Osteoblast (primary cell): ENCODE measurements at places on chromosomes 4 and X.

DNA sequence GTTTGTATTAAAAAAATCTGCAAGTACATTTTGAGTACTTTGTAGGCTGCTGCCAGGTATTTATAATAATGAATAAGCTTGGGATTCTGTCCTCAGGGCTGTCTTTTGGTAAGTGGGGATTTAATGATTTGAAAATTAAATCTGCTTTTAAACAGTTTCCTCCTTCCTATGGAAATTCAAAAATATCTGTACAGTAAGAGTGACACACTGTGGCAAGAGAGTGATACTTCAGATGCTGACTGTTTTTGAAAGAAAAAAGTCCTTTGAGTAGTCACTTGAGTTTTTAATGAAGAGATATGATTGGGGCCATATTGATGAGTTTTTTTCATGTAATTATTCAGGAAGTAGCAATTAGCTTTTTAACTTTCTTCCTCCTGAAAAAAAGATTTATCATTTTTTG, 49.2 kb downstream of the SMARCAD1 start:
- no peak for DNase-seq

GRCh38 chr4:79991601-79992000, 81.4 kb downstream of the ANTXR2 start:
- no peak for DNase-seq

DNA sequence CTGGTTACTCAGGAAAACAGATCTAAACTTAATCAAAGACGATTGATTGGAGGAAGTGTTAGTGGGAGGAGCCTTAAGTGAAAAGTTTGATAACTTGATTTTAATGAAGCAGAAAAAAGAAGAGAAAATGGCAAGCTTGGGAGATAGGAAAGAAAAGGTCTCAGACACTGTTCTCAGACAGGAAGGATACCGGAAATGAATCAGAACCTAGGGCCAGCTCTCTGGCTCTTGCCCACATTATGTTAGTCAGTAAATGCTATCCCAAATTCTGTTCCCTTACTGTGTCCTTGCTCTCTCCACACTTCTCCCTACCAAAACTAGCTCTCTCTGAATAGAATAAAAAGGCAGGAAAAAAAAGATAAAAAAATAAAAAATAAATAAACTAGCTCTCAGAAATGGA, 48.6 kb upstream of the TMEM164 start:
- peak; percentile 58 for DNase-seq

DNA sequence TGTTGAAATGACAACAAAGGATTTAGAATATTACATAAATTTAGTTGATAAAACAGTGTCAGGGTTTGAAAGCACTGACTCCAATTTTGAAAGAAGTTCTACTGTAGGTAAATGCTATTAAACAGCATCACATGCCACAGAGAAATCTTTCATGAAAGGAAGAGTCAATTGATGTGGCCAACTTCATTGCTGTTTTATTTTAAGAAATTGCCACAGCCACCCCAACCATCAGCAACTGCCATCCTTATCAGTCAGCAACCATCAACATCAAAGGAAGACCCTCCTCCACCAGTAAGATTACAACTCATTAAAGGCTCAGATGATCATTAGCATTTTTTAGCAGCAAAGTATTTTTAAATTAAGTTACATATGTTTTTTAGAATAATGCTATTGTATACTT, 54.6 kb upstream of the RAB9B start:
- no peak for DNase-seq

DNA sequence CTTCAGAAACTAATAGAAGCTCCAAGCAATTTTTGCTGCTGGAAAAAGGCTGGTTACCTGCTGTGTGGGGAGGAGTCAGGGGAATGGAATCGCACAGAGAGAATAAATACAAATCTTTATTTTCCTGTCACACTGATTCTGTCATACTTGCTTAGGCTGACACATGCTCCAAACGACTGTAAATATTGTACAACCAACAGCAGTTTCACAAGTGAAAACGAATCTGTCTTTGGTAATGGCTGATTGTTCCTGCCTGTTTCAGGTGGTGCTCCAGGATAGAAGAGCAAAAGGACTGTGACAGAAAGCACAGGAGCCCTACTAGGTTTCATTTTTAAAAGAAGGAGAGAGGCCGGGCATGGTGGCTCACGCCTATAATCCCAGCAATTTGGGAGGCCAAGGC, 125.5 kb upstream of the DCLK2 start:
- no peak for DNase-seq

DNA sequence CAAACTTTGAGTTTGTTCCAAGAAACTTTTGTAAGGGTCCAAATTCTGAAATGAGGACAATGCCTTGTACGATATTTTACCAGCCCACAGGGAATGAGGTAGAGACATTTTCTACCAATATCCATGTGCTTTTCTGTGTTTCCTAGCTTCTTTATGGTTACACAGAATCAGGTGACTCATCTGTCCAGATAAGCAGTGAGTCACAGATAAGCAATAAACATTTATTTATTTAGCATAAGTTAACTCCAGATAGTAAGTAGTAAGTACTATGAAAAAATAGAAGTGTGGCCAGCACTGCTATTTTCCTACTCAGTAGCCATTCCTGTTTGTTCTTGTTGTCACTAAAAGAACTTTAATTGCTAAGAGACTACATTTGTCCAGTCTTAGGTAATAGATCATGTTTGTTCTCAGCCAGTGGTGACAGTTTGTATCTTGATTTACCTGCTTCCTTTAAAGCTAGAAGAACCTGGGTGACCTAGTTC, 7.4 kb downstream of the AFF1 start:
- peak; percentile 58 for DNase-seq

- DNase-seq: peak; percentile 75
These were observed 2.4 kb upstream of the CRMP1 start for GRCh38 chr4:5895287-5895686.

DNA sequence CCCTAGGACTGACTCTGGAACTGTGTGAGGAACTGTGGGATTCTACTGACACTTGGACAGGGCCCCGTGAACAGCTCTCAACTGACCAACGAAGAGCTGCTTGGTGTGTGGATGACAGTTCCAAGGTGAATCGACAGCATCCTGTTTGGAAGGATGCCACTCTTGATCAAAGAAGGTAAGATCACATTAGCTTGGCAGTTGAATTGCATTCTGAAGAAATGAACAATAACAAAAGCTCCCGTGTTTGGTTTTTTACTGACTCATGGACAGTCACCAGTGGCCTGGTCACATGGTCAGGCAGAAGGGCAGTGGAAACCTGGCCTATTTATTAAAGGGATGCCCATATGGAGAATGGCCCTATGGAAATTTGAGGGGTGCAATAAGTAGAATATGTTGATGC, 33.1 kb upstream of the GPR34 start:
- DNase-seq: peak; percentile 19

GRCh38 chrX:37824491-37825214, 22.7 kb downstream of the DYNLT3 start:
- no peak for DNase-seq

GRCh38 chr4:147944249-147944648, 212.4 kb downstream of the ARHGAP10 start:
- no peak for DNase-seq

GRCh38 chr4:118683513-118683912, 1.7 kb upstream of the METTL14 start:
- DNase-seq: no peak

DNA sequence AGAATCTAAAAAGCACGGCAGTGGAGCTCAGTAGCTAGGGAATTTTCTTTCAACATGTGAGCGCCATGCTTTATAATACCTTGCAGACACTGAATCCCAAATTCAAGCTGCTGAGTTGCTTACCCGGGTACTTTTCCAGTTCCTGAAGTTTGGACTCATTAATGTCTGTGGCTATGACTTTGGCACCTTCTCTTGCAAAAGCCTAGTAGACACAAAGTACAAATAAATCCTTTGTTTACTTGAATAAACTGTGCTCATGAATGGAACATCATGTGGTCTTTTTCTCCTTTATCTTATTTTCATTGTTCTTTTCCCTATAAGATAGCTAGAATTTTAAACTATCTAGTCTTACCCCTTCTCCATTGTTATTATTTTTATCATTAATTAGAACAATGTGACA, 4.6 kb downstream of the BDH2 start:
- no peak for DNase-seq

DNA sequence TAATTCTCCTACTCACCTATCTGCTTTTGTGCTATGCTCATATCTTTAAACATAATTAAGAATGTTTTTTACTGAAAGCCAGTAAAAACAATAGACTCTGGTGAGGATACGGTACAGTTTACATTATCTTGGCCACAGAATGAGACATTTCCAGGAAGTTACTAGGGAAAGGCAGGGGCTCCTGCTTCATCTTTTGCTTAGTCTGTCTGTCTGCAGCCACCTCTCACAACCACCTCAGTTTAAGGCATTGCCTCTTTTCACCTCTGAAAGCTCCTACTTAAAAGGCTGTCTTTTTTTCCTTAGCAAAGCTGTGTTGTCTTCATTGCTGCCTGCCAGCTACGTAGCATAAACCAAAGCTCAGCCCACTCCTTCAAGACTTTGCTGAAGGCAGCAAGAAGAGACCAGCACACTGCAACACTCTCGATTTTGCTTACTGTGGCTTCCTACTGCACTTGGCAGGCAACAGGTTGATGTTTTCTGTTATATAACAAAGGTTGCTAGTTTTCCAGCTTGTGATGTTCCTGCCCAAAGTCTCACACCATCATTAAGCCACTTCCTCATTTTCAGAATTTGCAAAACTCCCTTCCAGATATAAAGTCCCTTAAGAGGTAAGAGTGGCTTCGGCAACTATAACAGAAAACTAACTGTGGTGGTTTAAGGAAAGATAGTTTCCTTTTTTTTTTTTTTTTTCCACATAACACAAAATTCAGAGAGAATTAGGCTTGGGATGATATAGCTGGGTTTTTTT, 432.9 kb downstream of the GRXCR1 start:
- DNase-seq: no peak

DNA sequence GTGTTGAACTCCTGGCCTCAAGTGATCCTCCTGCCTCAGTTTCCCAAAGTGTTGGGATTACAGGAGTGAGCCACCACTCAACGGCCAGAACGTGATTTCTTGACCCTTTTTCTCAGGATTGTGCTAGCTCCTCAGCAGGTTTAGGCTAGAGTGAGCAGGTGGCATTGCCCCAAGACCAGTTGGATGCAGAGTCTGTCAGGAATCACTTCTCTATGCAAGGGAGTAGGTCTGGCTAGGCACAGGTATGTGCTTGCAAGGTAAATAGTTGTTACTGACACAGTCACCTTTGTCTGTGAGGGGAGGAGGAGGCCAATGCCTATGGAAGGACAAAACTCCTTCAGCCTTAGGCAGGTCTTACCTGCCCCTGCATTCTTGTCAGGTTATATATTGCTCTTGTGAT, 24.2 kb downstream of the SLC25A5 start:
- no peak for DNase-seq

GRCh38 chr4:24674279-24674678, 89.9 kb upstream of the DHX15 start:
- no peak for DNase-seq

DNA sequence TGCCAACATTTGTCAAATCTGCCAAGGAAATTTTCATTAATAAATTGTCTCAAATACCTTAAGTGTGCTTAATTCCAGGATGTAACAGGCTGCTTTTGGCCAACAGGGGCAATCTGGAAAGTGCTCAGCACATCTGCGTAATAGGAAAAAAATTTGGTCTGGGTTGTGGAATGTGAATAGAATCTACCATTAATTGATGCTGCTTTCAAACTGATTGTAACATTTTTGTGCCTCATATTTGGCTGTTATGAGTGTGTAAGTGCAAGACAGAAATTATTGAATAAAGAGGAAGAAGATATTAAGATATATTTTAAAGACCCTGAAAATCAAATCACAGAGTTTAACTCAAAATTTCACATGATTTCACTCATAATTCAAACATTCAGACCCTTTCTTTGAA, 41.1 kb downstream of the REELD1 start:
- no peak for DNase-seq

DNA sequence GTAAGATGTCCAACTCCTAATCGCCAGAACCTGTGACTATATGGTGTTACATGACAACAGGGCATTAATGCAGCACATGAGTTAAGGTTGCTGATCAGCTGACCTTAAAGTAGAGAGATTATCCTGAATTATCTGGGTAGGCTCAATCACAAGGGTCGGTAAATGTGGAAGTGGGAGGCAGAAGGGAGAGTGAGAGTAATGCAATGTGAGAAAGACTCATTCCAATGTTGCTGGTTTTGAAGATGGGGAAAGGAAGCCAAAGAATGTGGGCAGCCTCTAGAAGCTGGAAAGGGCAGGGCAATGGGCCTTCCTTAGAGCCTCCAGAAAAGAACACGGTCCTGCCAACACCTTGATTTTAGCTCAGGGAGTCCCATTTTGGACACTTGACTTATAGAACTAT, 67.4 kb downstream of the STX18 start:
- DNase-seq: no peak

DNA sequence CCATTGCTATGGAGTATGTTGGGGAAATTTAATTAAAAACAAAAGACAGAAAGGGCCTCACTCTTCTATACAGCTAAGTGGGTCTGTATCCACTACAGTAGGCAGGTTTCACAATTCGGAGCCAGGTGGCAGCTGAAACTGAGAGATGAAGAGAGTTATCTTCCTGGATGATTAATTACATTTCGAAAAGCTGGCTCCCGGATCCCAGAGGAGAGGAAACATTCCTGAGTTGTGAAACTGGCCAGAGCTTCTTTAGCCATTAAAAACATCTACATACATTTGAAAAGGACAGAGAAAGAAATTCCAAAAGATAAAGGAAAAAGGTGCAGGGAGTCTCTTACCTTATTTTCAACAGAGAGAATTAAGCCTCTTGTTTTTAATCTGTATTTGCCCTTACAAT, 15.5 kb upstream of the PDZD4 start:
- peak; percentile 9 for DNase-seq

DNA sequence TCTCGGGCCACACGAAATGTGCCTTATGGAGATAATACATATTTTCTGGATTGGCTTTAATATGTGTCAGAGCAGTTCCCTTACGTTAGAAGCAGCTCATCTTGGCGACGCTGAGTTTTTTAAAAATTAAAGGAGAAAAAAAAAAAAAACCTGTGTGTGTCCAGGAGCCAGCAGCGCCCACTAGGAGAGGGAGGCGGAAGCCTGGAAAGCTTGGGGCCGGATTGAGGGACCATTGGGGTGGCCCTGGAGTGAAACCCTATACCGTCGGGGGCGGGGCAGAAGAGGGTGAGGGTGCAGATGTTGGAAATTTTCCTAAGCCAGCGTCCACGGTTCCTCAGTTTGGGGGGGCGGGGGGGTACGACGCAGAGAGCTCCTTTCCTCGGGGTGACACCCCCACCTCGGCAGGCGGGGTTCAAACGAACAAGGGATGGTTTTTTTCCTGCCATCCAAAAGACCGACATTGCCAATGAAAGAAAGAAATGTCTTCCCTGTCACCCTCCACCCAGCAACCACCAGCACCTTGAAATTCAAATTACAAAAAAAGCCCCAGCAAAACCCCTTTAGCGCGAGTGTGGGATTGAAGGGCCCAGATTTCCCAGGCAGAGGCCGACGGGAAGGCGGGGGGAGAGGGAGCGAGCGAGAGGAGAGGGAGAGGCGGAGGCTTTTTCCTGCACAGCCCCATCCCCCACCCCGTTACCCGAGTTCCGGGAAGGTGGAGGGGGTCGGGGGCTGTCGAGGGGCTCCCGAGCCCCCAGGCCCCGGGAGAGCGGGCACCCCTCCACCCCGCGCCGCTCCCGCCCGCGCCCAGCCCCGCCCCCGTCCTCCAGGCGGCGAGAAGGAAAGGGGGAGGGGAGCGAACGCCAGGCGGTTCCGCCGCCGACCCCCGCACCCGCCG, 859 bp downstream of the SMARCA1 start:
- peak; percentile 87 for DNase-seq

GRCh38 chr4:153938994-153939393, 150.1 kb upstream of the SFRP2 start:
- no peak for DNase-seq

GRCh38 chr4:53917729-53918128, 146.7 kb downstream of the CHIC2 start:
- no peak for DNase-seq

GRCh38 chr4:164725066-164725465, 28.9 kb upstream of the SMIM31 start:
- no peak for DNase-seq
